Tibial nerve (tissue), 4 donors: ENCODE measurements at places on chromosomes 3 and 15. TPM values are rescaled to one million over a fixed set of nuclear protein-coding genes. Genes with fewer than 3 reads are reported as not detected.
A peak's percentile ranks its signal among the peaks of the same experiment; 100 is the strongest.

- no peaks in the 10 kb centered on the region for H3K27me3 ChIP-seq
- no peak overlapping the region for H3K4me3 ChIP-seq
- DNase-seq: no peak
- no peaks in the 10 kb centered on the region for H3K4me1 ChIP-seq
- H3K36me3 ChIP-seq: no peaks in the 10 kb centered on the region
Observed at GRCh38 chr3:171297207-171297606, 163.0 kb downstream of the TNIK start.

GRCh38 chr15:74580538-74581350 lies 34.9 kb upstream of the CLK3 start:
- DNase-seq: no peak
- H3K4me1 ChIP-seq: no peaks in the 10 kb centered on the region
- H3K36me3 ChIP-seq: peaks cover 9% of the 10 kb centered on the region
- H3K4me3 ChIP-seq: no peak overlapping the region

GRCh38 chr3:140911822-140912221 lies 29.8 kb upstream of the SLC25A36 start:
- no peak overlapping the region for H3K27ac ChIP-seq
- H3K4me1 ChIP-seq: no peaks in the 10 kb centered on the region
- H3K27me3 ChIP-seq: no peaks in the 10 kb centered on the region
- H3K36me3 ChIP-seq: no peaks in the 10 kb centered on the region

- H3K4me1 ChIP-seq: no peaks in the 10 kb centered on the region
- H3K4me3 ChIP-seq: no peak overlapping the region
- no peaks in the 10 kb centered on the region for H3K27me3 ChIP-seq
- H3K27ac ChIP-seq: peak overlapping the region; percentile 59
- no peaks in the 10 kb centered on the region for H3K36me3 ChIP-seq
- DNase-seq: no peak
Observed at GRCh38 chr15:45645026-45645980, 10.5 kb downstream of the SQOR start.

DNA sequence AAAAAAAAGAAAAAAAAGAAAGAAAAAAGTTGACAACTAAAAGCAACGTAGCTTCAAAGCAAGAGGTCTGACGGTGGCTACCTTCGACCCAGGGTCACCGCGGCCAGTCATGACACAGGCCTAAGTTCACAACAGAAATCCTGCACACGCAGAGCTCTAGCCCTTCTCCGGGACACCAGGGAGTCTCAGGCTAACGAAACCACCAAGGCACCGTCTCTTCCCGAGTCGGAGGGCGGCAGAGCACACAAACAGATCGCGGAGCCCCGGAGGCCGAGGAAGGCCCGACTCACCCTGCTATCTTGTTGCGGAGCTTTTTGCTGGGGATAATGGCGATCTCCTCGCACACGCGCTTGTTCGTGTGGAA lies 584 bp downstream of the RPS17 start:
- H3K27me3 ChIP-seq: no peaks in the 10 kb centered on the region
- no peaks in the 10 kb centered on the region for H3K4me1 ChIP-seq
- H3K4me3 ChIP-seq: peak overlapping the region; percentile 74
- no peak for DNase-seq

DNA sequence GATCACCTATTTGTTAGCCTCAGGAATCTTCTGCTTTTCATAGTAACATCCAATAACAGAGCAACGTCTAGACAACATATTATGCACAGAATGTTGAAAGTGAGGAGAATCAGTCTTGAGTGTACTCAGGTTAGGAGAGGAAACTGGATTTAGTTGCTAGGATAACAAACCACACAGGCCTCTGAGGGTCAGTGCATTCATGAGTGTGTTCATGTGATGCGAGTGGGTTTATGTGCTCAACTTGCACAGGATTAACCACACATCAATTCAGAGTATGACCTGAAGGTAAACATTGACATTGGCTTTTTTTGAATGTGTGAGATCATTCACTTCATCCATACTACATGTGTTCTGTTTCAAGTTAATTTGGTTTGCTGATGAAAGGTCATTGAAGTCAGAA lies 287.6 kb downstream of the DIPK2A start:
- no peaks in the 10 kb centered on the region for H3K27me3 ChIP-seq
- H3K36me3 ChIP-seq: no peaks in the 10 kb centered on the region
- H3K4me1 ChIP-seq: no peaks in the 10 kb centered on the region
- H3K4me3 ChIP-seq: no peak overlapping the region
- no peak overlapping the region for H3K27ac ChIP-seq

- peaks cover 3% of the 10 kb centered on the region for H3K4me1 ChIP-seq
- H3K36me3 ChIP-seq: no peaks in the 10 kb centered on the region
- H3K27me3 ChIP-seq: no peaks in the 10 kb centered on the region
- H3K4me3 ChIP-seq: no peak overlapping the region
Observed at GRCh38 chr3:153889905-153890334, 231.3 kb upstream of the ARHGEF26 start.

DNA sequence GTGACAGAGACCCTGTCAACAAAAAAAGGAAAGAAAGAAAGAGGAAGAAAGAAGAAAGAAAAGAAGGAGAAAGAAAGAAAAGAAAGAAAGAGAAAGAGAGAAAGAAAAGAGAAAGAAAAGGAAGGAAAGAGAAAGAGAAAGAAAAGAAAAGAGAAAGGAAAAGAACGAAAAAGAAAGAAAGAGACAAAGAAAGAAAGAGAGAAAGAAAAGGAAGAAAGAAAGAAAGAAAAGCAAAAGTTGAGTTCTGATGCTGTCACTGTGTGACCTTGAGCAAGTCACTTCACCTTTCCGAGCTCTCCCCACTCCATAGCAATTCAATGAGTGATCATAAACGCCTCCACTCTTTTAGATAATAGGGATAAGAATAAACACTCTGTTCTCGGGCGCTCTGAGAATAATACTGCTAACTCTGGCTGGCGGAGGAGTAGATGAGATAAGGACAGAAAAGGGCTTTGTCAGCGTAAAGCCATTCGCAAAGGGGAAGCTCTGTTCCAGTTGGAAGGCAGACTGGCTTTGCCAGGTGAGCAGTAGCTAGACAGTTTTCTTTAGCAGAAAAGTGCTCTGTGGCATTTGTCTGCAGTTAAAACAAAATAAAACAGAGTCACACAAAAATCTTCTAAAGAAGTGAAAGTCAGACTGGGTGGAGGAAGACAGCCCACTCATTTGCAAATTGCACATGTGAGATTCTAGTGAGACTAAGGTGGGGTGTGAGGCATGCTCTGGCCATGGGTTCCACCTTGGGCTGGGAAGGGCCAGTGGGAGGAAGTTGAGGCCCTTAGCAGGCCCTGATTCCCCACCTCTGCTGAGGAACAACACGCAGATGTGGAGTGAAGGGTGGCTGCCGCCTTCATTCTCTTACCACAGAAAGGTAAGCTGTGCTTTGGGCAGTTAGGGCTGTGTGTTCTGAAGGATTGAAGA lies 9.6 kb upstream of the FLNB start:
- no peaks in the 10 kb centered on the region for H3K27me3 ChIP-seq
- no peaks in the 10 kb centered on the region for H3K4me1 ChIP-seq
- H3K36me3 ChIP-seq: no peaks in the 10 kb centered on the region
- no peak overlapping the region for H3K4me3 ChIP-seq
- DNase-seq: no peak

DNA sequence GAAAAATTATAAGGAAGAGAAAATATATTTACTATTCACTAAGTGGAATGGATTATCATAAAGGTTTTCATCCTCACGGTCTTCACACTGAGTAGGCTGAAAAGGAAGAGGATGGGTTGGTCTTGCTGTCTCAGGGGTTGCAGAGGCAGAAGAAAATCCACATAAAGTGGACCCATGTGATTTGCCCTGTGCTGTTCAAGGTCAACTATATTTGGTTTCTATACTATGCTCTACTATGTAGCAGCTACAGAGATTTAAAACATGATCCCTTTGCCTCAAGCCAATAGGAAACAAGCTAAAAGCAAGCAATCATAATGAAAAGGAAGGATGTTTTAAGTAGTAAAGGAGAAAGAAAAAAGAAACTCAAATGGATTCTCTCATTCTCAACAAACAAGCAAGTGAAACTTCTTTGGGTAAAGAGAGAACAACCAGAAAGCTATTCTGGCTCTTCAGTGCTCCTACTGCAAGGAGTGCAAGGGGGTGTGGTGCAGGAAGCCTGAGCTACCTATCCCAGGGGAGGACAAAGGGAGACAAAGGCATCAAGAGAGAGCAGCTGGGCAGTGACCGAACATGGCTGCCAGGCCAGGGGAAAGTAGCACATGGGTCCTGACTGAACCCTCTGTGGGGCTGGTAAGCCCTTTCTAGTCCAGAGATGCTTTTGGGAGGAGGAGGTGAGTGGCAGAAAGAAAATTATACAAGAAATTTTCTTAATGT lies 35.9 kb downstream of the SFMBT1 start:
- no peak for DNase-seq
- no peak overlapping the region for H3K27ac ChIP-seq
- H3K4me1 ChIP-seq: no peaks in the 10 kb centered on the region
- peaks cover 6% of the 10 kb centered on the region for H3K36me3 ChIP-seq

- no peak overlapping the region for H3K27ac ChIP-seq
- no peak overlapping the region for H3K4me3 ChIP-seq
- DNase-seq: no peak
- peaks cover 14% of the 10 kb centered on the region for H3K36me3 ChIP-seq
Observed at GRCh38 chr3:38588371-38588971, 61.0 kb downstream of the SCN5A start.

The NEO1 gene
- 48.3 TPM for total RNA-seq

The CRYGS gene
- total RNA-seq: 3.3 TPM

The ERICH6 gene
- total RNA-seq: not detected

The CCDC13 gene
- 12.6 TPM for total RNA-seq

The RNF111 gene
- 30.3 TPM for total RNA-seq

The DNAH12 gene
- total RNA-seq: 1.1 TPM

The FMN1 gene
- total RNA-seq: 62.1 TPM

The EFCAB12 gene
- 2.2 TPM for total RNA-seq
